Stimulated activated CD4-positive, alpha-beta T cell treated with anti-CD3 and anti-CD28 coated beads, TNF-alpha, amount 100 ng/mL, for 24 hours (primary cell): ENCODE measurements at places on chromosomes 4 and X.

- DNase-seq = no peak
Measured at GRCh38 chr4:148445860-148446330, 3.7 kb upstream of the NR3C2 start.

GRCh38 chrX:15413101-15413500 lies 28.9 kb upstream of the VEGFD start:
- DNase-seq = no peak

DNA sequence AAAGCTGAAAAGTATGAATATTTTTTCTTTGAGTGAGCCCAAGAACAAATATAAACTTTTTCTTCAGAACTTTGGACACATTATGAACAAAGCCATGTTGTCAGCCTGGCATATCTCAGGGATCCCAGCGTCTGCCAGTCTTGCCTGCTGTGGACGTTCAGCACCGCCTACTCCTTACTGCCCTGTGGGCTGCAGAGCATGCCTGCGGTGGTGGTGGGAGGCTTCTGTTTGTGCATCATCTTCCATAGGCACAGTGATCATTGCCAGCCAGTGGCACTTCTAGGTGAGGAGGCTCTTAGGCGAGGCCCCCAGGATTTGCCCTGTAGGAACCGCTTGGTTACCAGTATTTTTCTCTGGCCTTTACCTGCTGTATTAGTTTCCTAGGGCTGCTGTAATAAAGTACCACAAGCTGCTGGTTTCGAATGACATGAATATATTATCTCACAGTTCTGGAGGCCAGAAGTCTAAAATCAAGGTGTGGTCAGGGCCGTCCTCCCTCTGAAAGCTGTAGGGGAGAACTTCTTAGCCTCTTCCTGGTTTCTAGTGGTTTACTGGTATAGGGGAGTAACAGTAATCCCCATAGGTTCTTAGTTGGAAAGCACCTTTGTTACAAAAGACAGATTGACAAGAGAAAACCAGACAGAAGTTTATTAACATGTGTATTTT lies 15.4 kb downstream of the ANXA3 start:
- no peak for DNase-seq

DNA sequence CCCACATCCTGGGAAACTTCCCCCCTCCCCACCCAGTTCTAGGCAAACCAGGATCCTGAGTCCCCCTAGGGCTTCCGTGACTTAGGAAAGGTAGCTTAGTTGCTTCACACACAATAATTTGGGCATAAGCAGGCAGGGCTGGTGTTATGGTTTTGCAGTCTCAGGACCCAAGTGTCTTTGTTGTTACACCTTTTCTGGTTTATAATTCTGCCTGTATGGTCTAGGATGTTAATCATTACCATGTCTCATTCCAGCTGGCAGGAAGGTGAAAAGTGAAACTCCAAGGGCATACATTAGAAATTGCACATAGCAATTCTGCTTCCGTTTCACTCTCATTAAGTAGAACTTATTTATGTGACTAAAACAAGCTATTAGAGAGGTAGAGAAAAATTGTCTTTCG lies 16.8 kb downstream of the UGT8 start:
- DNase-seq = no peak

DNA sequence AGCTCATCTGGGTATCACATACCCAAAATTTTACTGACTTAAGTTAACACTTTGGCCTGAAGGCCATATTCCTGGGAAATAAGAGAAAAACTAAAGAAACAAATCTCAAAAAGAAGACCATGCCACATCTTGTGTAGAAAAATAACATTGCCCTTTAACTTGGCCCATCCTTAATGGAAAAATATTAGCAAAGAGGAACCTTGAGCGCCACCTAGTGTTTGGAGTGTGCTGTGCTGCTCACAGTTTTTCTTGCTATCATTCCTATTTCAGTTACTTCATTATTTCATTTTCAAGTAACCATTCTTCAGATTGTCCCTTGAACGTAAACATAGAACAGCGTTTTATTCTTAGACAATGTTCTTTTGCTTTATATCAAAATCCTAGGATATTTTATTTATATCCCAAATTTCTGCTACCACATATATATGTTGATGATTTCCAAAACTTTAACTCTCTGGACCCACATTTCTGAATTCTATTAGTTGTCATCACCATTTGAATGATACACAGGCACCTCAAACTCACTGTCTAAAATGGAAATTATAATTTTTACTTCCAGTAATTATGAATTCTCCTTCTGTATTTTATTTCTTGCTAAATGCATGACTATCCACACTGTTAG lies 999.0 kb upstream of the ADGRL3 start:
- DNase-seq = no peak

DNA sequence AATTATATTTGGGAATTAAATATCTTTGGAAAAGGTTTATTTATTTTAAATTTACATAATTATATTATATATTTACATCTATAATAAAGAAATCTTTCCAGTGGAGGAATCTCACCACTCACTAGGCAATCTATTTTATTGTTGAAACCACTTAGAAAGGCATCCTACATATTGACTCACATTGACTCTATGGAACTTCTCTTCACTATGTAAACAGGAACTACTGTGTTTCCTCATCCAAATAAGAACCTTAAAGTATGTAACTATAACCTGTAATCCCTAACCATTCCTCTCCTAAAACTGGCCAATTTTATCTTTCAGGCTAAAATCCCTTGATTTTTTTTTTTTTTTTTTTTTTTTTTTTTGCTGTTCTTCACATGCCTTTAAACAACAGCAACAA lies 268.7 kb downstream of the MAPK10 start:
- no peak for DNase-seq

- no peak for DNase-seq
Measured at GRCh38 chr4:99651016-99651769, 6.4 kb downstream of the C4orf54 start.

- no peak for DNase-seq
Measured at GRCh38 chr4:66372706-66373105, 702.4 kb upstream of the EPHA5 start.
